ENCODE measurements at places on chromosomes 3 and 15.

DNA sequence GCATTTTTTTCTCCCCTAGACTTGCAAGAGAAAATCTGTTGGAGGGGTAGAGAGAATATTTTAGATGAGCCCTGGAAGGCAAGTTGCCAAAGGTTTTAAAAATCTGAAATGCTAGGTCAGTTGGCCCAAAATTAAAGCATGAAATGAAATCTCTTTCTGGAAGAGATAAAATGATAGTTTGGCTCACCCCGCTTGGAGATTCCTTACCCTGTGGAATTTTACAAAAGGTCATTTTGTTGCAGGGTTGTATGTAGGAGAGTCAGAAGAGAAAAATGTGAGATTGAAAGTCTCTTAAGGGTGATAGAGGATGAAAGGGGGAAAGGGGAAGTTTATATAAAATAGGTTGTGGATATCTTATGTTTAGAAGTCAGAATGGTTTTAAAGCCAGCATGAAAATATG, 277.8 kb downstream of the CD47 start:
- no peak for DNase-seq

DNA sequence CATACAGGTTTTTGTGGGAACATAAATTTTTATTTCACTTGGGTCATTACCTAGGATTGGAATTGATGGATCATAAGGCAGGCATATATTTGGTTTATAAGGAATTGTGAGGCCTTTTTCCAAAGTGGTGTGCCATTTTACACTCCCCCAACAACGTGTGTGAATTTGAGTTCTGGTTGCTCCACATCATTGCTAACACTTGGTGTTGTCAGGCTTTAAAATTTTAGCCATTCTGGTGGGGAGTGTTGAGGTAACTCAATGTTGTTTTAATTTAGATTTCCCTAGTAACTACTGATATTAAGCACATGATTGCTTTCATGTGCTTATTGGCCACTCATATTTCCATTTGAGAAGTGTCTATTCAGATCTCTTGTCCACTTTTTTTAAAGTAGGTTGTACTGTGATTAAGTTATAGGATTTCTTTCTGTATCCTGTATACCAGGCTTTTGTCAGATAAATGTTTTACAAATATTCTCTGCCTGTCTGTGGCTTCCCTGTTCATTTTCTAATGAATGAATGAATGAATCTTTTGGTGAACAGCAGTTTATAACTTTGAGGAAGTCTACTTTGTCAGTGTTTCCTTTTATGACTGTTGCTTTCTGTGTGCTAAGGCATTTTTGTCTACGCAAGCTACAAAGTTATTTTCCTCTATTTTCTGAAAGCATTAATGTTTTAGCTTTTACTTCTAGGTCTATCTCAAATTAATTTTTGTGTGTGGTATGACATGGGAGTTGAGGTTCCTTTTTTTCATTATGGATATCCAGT, 17.9 kb upstream of the NR2C2 start:
- no peak for DNase-seq

GRCh38 chr15:100940767-100941379, 21.7 kb downstream of the LRRK1 start:
- DNase-seq = no peak

DNA sequence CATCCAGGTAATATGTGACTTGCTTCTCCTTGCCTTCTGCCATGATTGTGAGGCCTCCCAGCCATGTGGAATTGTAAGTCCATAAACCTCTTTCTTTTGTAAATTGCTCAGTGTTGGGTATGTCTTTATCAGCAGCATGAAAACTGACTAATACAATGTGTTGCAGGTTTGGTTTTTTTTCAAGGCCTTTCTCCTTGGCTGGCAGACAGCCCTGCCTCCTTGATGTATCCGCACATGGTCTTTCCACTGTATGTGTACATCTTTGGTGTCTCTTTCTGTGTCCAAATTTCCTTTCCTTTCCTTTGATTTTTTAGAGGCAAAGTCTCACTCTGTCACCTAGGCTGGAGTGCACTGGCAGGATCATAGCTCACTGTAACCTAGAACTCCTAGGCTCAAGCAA, 260.1 kb downstream of the TUSC7 start:
- no peak for DNase-seq

DNA sequence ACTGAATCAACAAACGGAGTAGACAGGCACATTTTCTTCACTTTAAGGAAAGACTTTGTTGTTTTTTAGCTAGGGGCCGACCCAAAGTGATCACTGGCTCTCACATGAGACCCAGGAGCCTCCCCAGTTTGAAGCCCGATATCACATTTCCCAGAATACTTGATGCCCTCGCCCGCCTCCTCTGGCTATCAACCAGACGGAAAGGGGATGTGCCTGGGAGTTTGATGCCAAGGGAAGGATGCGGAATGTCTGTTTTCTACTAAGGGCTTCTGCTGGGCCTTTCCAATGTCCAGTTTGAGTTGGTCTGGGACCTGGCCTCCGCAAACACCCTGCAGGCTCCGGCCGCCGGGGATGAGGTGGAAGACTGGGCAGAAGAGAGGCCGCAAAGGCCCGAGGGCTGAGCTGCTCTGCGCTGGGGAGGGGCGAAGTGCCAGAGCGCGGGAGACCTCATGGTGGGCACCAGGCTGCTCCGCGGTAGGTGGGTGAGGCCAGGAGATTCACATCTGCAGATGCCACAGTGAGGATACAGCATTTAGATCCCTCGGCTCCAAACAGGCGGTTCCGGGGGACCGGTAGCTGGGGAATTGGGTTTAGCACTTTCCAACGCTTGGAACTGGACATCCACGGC, 491 bp upstream of the ZNF774 start:
- DNase-seq = no peak

- DNase-seq = no peak
These were observed 11.1 kb downstream of the RIOX2 start for GRCh38 chr3:97960993-97961766.

DNA sequence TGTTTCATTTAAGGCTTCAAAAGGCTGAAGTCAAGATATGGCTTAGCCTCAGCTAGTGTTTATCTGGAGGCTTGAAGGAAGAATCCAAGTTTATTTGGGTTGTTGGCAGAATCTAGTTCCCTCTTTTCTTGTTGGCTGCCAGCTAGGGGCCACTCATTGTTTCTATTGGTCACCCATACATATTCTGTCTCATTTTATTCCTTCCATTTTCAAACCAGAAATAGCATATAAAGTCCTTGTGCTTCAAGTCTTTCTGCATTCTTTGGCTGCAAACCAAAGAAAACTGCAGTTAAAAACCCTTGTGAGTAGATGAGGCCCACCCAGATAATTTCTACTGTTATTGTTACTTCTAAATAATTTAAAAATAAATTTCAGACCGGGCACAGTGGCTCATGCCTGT, 301.7 kb downstream of the OXSM start:
- DNase-seq = no peak

- DNase-seq = no peak
These were observed 19.7 kb downstream of the GABPB1 start for GRCh38 chr15:50335251-50335650.

DNA sequence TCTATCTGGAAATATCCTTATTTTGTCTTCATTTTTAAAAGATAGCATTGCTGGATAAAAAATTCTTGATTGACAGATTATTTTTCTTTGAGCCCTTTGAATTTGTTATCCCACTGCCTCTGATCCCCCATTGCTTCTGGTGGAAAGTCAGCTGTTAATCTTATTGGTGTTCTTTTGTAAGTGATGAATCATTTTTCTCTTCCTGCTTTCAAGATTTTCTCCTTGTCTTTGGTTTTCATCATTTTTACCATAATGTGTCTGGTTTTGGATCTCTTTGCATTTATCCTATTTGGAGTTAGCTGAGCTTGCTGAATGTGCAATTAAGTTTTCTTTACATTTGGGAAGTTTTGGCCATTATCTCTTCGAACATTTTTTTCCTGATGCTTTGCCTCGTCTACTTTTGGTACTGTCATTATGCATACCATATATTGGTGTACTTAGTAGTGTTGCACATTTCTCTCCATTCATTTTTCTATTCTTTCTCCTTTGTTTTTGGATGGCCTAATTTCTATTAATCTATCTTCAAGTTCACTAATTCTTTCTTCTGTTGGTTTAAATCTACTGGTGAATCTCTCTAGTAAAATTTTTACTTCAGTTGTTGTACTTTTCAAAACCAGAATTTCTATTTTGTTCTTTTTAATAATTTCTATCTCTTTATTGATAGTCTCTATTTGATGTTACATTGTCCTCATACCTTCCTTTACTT, 440.0 kb upstream of the PROK2 start:
- DNase-seq = no peak

DNA sequence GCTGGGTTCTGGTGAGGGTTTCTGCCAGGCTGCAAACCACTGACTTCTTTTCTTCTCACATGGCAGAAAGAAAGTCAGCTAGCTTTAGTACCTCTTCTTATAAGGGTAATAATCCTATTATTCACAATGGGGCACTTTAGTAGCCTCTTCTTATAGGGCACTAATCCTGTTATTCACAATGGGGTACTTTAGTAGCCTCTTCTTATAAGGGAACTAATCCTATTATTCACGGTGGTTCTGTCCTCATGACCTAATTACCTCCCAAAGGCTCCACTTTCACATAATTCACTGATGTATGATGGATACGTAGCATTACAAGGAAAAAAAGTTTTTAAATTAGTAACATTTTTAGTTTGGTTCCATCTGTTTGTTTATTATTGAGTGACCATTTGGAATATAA, 671.3 kb downstream of the NSUN3 start:
- no peak for DNase-seq

- no peak for DNase-seq
These were observed 39.4 kb upstream of the SMAD3 start for GRCh38 chr15:67025719-67026609.

- DNase-seq = no peak
These were observed 13.9 kb upstream of the PRICKLE2 start for GRCh38 chr3:64238971-64239667.

DNA sequence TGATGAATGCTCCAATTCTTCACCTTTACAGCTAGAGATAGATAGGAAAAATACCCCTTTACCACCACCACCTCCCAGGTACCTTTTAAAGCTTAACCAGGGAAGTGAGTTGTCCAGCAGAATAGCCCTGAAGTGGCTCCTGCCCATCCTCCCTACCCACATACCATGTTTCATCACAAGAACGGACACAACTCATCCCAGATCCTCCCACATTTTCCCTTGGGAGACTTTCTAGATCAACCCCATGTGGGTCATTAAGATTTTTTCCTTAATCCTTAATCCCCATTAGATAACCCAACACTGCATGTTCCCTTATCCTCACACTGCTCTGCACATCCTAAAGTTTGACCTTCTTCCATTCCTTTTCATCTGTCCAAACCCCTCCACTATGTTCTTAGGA, 69.3 kb downstream of the CHST2 start:
- DNase-seq = no peak

DNA sequence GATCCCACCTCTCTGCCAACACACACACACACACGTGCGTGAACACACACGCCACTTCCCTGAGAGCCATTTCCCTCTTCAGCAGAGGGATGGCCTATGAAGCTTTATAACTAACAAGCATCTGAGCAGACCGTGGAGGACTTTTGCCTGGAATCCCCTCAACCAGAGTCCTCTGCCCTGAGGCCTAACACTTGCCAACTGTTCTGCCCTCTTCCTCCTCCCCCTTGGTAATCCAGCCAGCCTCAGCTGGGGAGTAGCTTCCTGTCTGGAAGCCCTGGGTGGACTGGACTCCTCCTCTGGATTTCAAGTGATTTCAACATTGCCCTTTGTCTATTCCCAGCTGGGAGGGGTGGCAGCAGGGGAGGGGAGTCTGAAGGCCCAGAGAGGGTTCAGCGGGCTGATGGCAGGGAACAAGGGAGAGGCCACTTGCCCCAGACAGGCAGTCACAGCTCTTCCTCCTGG, 68.4 kb upstream of the HACD2 start:
- DNase-seq = no peak

DNA sequence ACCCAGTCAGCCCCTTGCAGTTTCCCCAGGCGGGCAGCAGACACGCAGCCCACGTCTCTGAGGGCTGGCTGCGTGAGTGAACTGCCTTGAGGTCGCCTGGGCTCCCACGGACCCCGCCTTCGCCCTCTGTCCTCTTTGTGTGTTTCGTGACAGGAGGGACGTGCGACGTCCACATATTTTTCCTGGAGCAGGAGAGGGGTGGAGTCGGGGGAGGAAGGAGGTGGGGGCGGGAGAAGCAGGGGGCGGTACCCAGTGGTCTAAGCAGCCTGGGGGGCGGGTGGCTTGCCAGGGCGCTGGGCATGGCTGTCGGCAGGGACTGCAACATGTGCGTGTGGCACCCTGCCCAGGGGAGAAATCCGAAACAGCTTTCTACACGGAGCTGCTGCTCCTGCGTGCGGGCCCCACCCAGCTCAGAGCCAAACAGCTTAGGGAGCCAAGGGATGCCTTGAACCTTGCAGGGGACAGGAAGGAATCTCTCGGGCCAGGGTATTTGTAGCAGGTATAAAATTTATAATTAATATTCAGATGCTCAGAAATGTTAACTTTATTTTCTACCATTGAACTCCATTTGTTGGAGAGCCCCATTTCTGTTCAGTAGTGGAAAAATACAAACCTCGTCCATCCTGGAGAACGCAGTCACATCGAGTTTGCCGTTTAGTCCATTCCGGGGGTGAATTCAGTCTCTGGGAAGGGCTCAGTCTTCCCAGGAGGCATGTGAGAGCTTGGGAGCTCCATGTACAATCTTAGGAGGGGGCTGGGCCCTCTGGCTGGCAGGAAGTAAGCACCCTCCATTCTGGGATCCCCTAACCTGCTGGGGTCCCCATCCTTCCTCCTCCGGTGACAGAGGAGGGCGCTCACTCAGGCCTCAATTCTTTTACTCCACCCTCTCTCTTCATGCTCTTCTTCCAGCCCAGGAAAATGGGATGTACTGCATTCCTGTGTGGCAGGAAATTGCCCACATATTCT, 79.1 kb upstream of the MEF2A start:
- DNase-seq = no peak

- DNase-seq = no peak
These were observed 64.3 kb downstream of the MGLL start for GRCh38 chr3:127758013-127758412.

- DNase-seq = no peak
These were observed 136.5 kb downstream of the ALCAM start for GRCh38 chr3:105503191-105503593.

GRCh38 chr15:73944161-73945129, 18.2 kb downstream of the LOXL1 start:
- no peak for DNase-seq

DNA sequence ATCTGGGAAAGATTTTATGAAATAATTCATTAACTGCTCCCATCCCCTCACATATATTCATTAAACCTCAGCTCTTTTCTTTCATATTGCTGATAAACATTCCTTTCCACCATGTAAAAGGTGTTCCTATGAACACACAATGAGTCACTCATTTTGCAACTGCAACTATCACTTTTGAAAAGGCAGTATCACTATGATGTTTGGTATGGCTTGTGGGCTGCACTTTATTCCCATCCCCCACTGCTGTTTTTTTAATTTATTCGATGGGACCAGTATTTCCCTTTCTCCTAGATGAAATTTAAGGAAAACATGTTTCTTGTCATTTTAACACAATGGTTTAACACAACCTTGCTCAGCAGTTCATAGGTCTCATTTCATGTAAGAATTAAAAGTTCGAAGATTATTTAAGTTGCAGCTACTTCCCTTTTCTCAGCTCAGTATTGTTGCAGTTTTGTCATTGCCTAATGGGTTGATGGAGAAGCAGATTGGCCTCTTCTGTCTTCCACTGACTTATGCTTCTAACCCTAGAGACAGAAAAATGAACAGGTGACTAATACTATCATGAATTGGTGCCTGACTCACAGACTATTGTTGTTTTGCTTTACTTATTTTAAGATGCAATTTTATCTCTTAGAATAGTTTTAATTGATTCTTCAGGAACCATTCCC, 280.3 kb downstream of the ZPLD1 start:
- DNase-seq = no peak

GRCh38 chr3:45103334-45103733, 42.8 kb downstream of the CDCP1 start:
- DNase-seq = no peak

Data from stimulated activated CD4-positive, alpha-beta T cell treated with anti-CD3 and anti-CD28 coated beads, Interleukin-15, amount 100 ng/mL, for 1 hour (primary cell).